Jurkat, Clone E6-1 (cell line): ENCODE measurements at places on chromosomes 13 and 19.

- DNase-seq = no peak
These were observed 29.3 kb downstream of the SERP2 start for GRCh38 chr13:44402899-44403445.

DNA sequence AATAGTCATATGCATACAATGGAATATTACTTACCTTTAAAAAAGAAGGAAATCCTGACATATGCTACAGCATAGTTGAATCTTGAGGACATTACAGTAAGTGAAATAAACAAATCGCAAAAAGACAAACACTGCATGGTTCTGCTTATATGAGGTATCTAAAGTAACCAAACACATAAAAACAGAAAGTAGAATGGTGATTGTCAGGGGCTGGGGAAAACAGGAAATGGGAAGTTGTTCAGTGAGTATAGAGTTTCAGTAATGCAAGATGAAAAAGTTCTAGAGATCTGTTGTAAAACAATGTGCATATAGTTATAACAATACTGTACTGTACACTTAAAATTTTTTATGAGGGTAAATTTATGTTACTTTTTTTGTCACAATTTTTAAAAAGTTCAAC is 219.4 kb downstream of the KLF5 start:
- no peak for DNase-seq

DNA sequence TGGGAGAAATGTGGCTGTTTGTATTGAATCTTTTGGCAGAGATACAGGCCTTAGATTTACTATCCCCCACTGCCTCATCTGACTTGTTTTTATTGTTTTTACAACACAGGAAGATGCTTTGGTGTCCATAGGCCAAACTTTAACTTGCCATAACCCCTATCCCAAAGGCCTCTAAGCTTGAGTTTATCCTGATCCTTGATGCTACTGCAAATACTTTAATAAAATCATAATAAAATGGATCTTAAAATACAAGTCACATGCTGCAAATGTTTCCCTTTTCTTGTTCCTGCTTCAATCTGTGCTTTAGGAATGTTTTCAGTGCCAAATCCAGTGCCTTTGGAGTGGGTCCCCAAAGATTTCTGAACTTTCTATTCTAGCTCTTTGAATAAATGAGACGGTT is 770.6 kb downstream of the DACH1 start:
- DNase-seq = no peak

- DNase-seq = no peak
These were observed 76.6 kb upstream of the POMP start for GRCh38 chr13:28582225-28582891.

DNA sequence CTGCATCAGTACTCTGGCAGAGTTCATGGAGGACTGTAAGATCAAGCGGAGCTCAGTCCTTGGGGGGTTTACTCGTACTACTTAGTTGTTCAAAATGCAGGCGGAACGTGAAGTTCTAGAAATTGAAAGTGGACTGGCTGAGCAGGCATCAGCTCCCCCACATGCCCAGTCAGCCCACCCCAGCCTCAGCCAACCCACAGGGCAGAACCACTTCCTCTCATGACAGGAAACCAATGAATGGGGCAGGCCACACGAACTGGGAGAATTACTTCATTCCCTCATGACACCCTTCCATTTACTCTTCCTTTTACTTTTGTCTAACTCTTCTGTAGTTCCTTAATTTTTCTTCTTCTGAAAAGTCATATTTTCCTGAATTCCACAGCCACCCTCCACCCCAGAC is 71.9 kb downstream of the FLT1 start:
- DNase-seq = peak; percentile 68

DNA sequence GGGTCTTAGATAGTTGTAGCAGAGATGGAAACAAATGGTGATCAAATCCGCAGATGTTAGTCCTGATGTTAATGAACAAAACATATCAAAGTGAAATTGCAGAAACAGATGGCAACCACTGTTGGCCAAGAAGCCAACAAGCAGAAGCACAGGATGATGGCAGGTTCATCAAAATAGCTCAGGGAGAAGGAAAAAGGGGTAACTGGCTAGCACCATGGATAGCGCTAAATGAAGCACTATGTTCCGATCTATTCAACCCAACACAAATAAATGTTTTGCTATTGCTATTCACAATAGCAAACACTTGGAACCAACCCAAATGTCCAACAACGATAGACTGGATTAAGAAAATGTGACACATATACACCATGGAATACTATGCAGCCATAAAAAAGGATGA is 413.7 kb downstream of the FGF14 start:
- DNase-seq = no peak

- peak; percentile 3 for DNase-seq
These were observed 76.7 kb downstream of the TEX26 start for GRCh38 chr13:31009166-31009565.

DNA sequence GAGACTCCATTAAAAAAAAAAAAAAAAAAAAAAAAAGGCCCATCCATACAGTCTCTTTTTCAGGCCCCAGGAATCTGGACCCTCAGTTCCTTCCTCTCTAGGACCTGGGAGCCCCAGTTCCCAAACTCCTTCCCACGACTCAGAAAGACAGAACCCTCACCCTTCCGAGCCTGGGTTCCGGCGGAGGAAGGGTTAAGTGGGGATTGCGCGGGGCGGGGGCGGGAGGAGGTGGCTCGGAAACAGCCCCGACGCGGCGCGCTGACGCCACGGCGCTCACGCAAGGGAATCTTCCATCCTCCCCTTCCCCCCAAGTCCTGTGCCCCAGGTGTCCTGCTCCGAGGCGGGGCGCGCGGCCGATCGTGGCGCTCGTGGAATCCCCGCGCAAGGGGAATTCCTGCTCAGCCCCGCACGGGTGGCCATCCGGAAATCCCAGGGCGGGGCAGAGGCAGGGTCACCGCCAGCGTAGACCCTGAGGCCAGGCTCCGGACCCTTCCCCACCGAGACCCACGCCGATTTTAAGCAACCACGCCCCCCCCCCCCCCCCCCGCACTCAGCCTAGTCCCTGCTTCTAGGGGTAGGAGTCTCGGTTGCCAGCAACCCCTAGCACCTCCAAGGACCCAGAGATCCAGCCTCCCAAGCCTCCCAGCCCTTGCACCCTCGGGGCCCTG is 659 bp downstream of the NFKBID start:
- DNase-seq = peak; percentile 85

DNA sequence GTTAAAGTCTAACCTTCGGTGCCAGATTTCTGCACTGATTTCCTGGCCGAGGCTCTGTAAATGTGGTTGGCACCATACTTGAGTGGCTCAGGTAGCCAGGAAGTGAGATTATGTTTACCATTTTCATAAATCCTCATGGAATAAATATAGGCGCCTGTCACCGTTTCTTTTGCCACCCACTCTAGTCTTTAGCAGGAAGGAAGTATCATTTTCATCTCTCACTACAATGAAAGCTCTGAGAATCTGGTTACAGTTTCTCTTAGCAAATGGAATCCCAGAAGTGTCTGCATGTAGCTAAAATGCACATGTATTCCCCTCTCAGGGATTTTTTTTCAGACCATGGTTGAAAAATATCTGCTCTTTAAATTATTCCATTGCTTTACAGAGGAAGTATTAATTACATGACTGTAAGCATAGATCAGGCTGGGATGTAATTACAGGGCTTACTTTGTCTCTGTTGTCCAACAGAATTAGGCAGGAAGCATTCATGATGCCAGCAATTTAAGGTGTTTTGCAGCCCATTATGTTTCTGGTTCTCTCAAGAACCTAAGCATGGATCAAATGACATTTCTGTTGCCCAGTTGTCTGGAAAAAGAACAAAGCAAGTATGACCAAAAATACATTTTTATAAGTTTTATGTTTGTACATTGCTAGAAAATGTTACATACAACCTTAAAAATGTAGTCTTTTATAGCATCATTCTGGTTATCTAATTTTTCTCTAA is 221.7 kb upstream of the SPRY2 start:
- DNase-seq = peak; percentile 15

DNA sequence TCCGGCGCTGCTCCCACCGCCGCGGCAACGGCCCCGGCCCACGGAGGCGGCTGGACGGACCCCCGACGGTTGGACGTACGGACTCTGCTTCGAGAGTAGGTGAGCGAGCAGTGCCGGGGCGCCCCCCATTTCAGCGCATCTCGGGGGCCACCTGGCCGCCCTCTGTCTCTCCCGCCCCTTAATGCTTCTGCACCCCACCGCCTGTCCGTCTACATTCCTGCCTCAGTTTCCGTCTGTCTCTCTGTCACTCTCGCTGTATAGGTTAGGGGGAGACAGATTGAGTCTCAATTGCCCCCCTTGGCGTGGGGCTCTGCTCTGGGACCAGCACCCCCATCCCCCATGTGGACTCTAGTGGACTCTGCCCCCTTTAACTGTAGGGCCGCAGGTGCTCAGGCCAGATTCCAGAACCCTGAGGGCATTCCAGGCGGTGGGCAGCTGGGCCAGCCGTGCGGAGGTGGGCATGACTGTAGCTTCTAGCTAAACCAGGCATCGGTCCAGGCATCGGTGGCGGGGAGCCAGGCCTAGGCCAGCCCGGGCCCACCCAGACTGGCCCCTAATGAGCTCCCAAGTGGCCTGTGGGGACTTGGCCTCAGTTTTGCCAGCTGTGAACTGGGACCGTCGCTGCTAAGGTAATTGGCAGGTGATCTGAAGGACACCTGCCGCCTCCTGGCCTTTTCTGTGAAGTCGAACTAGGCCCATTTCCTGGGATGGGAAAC is 373 bp downstream of the TNFAIP8L1 start:
- no peak for DNase-seq

DNA sequence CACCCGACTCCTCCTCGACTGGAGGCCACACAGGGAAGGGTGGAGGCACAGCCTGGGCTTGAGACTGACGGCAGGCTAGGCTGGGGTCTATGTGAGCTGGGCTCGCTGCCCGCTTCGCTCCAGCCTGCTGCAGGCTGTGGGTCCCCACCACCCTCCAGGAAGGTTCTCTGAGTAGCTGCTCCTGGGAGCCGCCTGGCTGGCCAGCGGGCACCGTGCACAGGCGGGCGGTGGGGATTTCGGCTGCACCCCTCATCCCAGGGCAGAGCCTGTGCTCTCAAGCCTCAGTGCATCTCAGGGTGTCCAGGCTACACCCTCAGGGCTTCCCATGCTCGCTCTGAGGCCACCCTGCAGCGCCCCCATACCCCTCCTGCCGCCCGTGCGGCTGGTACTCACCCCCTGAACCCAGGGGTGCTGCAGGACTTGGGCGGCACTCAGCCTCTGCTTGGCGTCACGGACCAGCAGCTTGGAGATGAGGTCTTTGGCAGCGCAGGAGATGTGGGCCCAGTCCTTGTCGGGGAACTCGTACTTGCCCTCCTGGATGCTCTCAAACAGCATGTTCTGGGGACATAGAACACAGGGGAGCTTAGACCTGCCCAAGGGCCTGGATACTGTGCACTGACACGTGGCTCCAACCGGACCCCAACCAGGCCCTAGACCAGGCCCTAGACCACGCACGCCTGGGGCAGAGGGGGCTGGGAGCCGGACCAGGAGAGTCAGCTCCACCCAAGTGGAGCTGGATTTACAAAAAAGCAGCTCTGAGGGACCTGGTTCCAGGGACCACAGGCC is 10.2 kb downstream of the MKNK2 start:
- DNase-seq = no peak

DNA sequence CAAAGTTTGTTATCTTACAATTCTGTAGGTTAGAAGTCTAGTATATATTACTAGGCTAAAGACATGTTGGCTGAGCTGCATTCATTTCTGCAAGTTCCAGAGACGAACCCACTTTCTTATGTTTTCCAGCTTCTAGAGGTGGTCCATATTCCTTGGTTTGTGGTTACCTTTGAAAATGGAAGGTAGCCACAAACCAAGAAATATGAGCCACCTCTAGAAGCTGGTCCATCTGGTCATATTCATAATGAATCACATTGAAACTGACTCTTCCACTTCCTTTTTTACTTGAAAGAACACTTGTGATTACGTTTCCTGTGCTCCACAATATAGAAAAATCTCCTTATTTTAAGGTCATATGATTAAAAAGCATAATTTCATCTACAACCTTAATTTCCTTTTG is 943.0 kb upstream of the PCDH9 start:
- no peak for DNase-seq

- DNase-seq = peak; percentile 48
These were observed 102.6 kb upstream of the RNF113B start for GRCh38 chr13:98279473-98280175.

DNA sequence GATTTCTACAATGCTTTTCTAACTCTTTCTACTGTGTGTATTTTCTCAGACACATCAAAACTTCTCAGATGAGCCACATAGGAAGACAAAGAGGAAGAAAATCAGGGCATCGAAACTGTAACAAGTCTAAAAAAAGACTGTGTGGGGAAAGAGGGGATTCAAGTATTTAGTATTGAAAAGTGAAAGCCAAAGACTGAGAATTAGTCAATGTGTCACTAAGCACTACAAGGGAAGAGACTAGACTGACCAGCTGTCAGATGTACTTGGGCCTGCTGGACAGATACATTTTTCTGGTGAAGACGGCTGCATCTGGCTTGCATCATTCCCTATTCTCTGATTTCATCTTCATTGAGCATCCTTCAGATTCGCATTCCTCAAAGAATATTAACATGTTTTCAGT is 25.4 kb downstream of the COMMD6 start:
- DNase-seq = no peak

DNA sequence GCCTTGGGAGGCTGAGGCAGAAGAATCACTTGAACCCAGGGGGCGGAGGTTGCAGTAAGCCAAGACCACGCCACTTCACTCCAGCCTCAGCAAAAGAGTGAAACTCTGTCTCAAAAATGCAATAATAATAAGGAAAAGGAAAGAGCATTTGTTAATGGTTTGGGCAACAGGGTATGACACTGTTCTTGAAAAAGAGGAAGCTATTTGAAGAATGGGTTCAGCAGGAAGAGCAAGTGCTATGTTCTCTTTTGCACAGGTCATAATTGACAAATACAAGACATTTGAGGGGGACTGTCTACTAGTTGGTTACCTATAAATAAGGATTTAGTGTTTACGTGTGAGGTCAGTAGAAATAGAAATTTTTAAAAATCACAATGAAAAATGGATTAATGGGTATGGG is 218.3 kb downstream of the DCT start:
- no peak for DNase-seq

DNA sequence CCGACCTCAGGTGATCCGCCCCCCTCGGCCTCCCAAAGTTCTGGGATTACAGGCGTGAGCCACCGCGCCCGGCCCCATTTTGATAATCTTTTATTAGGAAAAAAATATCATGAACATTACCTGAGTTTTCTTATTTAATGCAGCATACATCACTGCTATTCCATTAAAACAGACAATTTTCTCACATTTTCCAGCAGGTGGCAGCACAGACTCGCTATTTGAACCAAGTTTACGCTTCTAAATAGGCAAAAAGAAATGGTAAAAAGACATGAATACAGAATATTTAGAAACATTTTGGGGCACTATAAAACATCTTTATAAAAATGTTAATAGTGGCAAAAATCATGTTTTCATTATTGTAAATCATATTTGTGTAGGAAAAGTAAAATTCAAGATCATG is 903.1 kb downstream of the SLITRK6 start:
- peak; percentile 60 for DNase-seq
